T-helper 17 cell (primary cell): ENCODE measurements at places on chromosomes 4 and X.

DNA sequence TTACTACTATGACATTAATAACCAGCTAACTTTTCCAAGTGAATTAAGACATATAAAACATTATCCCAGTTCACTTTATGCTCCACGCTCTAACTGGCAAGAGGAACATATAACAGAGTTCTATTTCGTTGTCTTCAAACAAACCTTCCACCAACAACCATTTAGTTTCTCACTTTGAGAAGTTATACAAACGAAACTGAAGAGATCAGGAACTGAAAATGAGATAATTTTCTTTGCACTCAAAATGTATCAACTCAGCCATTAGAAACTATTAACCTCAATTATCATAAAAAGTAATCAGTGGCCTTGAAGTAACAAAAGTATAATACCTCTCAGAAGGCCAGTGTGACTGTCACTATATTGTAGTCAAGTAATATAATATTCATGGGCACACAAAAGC lies 70.1 kb downstream of the CHM start:
- H3K4me3 ChIP-seq = no peak overlapping the region
- H3K36me3 ChIP-seq = no peaks in the 10 kb centered on the region
- no peak overlapping the region for H3K27ac ChIP-seq
- DNase-seq = no peak
- no peaks in the 10 kb centered on the region for H3K27me3 ChIP-seq

GRCh38 chrX:124931958-124932357 lies 387.7 kb upstream of the TEX13C start:
- no peak for DNase-seq
- no peak overlapping the region for H3K27ac ChIP-seq
- no peaks in the 10 kb centered on the region for H3K36me3 ChIP-seq
- peaks cover 2% of the 10 kb centered on the region for H3K4me1 ChIP-seq

DNA sequence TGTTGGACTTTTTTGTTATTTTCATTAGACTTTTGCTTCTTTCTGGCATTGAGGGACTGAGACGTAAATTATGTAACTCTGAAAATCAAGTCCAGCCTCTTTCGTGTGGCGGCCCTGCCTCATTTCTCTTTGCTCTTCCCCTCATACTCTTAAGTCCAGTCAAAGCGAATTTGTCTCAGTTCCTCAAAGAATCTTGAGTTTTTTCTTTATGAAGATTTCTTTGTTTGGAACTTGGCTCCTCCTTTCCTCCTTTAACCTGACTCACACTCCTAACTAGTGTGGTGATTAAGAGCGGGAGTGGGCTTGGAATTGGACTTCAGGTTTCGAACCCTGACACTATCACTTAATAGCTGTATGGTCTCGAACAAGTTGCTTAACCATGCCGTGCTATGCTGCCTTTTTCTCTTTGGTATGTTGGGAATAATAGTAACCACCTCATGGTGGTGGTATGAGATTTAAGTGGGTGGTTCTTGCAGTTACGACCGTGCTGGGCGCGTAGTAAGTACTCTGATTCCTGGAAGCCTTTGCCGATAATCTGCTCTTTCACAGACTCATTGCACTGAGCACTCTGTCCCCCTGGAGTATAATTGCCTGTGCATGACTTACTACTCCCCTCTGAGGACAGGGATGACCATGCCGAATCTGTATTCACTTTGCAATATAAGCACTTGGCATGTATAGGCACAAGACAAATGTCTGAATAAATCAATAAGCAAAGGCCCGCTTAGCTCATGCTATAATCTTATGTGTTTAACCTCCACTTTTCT lies 19.1 kb downstream of the FNIP2 start:
- no peaks in the 10 kb centered on the region for H3K27me3 ChIP-seq
- DNase-seq = no peak
- H3K36me3 ChIP-seq = peaks cover 3% of the 10 kb centered on the region

- no peaks in the 10 kb centered on the region for H3K36me3 ChIP-seq
- no peaks in the 10 kb centered on the region for H3K4me1 ChIP-seq
- H3K27me3 ChIP-seq = no peaks in the 10 kb centered on the region
- H3K4me3 ChIP-seq = no peak overlapping the region
- no peak overlapping the region for H3K27ac ChIP-seq
- DNase-seq = no peak
These were observed 485.6 kb upstream of the GALNT7 start for GRCh38 chr4:172683021-172683420.

GRCh38 chr4:145939856-145940255 lies 1.2 kb upstream of the ZNF827 start:
- H3K4me3 ChIP-seq = no peak overlapping the region
- peaks cover 19% of the 10 kb centered on the region for H3K4me1 ChIP-seq
- H3K36me3 ChIP-seq = peaks cover 7% of the 10 kb centered on the region
- H3K27ac ChIP-seq = no peak overlapping the region

DNA sequence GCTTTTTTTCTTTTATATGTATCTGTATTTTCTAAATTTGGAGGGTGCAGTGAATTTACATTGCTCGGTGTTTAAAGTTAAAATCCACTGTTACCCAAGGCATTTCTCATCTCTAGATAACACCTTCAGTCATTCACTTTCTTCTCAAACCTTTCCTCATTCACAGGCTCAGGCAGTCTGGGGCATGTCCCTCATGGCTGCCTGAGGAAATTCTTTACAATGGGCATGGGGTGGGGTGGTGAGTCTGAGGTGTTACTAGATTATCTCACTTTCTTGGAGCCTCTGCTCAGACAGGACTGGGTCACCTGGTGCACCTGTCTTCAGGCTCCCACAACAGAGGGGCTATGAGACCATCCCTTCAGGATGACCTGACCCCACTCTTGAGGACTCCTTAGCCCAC lies 17.4 kb downstream of the CCDC149 start:
- H3K4me3 ChIP-seq = no peak overlapping the region
- H3K36me3 ChIP-seq = no peaks in the 10 kb centered on the region
- no peak for DNase-seq
- H3K27ac ChIP-seq = no peak overlapping the region
- no peaks in the 10 kb centered on the region for H3K27me3 ChIP-seq

DNA sequence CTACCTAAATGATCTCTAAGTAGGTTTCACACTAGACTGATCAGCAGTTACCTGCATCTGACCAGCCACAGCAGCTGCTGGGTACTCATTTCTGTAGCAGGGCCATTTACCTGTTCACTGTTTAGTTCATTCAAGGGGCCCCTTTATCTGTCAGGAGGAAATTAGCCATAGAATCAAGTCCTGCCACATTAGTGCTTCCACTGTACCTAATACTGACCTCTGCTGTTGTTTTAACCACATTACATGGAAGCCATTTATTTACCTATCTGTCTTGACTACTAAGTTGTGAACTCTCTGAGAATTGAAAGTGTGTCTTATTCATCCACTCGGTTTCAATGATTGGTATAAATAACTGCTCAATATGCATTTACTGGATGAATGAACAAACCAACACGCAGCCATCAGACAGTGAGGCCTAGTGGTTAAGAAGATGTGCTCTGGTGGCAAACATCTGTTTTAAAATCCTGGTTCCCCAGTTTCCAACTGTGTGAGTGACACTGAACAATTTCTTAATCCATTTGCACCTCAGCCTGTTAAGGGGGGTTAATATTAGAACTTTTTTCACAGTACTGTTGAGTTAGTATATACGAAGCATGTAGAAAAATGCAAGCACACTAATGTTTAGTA lies 30.0 kb upstream of the ANXA5 start:
- H3K4me1 ChIP-seq = peaks cover 2% of the 10 kb centered on the region
- DNase-seq = no peak
- H3K27me3 ChIP-seq = peaks cover 9% of the 10 kb centered on the region
- H3K4me3 ChIP-seq = no peak overlapping the region
- no peaks in the 10 kb centered on the region for H3K36me3 ChIP-seq
